ENCODE measurements at places on chromosomes 12 and 14. TPM values are rescaled to one million over a fixed set of nuclear protein-coding genes. Genes with fewer than 3 reads are reported as not detected.

DNA sequence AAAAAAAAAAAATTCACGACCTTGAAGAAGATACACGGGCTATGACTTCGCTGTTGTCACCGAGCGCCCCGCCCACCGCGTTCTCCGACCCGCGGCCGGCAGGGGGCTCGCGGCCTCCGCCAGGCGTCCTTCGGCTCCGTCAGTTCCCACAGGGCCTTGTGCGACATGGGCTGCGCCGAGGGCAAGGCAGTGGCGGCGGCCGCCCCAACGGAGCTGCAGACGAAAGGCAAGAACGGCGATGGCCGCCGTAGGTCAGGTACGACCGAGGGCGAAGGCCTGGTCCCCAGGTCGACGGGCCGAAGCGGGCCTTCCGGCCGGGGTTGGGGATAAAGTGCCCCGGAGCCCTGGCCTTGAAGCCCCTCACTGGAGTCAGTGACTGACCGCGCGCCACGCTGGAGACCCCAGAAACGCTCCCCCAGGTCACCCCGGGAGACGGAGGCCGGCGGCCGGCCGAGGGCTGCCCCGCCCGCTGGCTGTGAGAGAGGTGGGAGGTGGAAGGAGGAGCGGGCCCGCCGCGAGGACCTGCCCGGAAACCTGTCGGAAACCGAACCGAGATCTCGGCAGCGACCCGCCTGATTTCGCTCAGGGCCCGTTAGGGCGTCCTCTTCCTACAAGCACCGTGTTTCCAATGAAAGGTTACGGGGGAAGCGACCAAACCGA, at the start of gene TXNRD1:
Gene TXNRD1, plus strand, starts transcription at position 142 of the 660 bp plus-strand sequence. Its CDS starts 24 bp downstream, at position 166.
- DNase-seq: peak; percentile 60

SERPINA6 gene
- not detected for total RNA-seq

DNA sequence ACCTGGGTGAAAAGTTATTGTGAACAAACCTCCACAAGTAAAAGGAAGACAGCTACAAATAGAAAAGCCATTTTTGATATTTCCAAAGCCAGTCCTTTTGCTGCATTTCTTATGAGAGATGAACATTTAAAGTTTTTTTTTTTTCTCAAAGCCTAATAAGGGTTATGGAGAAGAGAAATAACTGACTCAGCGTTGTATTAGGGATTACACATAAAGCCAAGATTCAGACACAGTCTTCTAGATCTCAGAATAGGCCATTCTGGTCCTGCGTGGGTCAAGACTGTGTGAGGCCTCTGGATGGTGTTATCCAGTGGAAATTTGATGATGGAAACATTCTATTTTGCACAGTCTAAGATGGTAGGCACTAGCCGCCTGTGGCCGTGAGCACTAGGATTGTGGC, 459.8 kb downstream of the EGLN3 start:
- no peak for DNase-seq

GRCh38 chr12:27673101-27673718, 23.0 kb upstream of the REP15 start:
- DNase-seq: no peak

GRCh38 chr12:55703288-55703687, 4.4 kb downstream of the ITGA7 start:
- DNase-seq: no peak

GRCh38 chr12:47821346-47821706, 1.6 kb upstream of the HDAC7 start:
- no peak for DNase-seq
